ENCODE measurements at places on chromosomes 12 and 14.

DNA sequence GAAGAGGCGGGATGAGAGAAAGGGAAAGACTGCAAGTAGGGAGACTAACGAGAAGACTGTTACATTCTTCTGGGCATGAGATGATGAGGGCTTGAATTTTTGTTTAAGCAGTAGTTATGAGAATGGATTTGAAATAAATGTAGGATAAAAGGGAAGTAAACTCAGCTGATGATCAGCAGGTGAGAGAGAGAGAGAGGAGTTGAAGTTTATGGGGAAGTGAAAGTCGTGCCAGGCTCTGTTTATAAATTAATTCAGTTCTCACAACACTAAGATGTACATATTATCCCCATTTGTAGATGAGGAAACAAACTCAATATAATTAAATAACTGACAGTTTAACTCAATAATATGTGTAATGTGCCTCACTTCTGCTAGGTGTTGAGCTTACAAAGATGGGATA is 170.0 kb upstream of the RMST start:
- no peak overlapping the region for H3K27ac ChIP-seq
- no peaks in the 10 kb centered on the region for H3K4me1 ChIP-seq
- no peak for DNase-seq
- no peaks in the 10 kb centered on the region for H3K36me3 ChIP-seq
- H3K4me3 ChIP-seq: no peak overlapping the region
- H3K27me3 ChIP-seq: no peaks in the 10 kb centered on the region

GRCh38 chr12:6603095-6603567 is 4.0 kb downstream of the CHD4 start:
- DNase-seq: no peak
- H3K4me1 ChIP-seq: peaks cover 16% of the 10 kb centered on the region
- H3K4me3 ChIP-seq: peak overlapping the region; percentile 55

DNA sequence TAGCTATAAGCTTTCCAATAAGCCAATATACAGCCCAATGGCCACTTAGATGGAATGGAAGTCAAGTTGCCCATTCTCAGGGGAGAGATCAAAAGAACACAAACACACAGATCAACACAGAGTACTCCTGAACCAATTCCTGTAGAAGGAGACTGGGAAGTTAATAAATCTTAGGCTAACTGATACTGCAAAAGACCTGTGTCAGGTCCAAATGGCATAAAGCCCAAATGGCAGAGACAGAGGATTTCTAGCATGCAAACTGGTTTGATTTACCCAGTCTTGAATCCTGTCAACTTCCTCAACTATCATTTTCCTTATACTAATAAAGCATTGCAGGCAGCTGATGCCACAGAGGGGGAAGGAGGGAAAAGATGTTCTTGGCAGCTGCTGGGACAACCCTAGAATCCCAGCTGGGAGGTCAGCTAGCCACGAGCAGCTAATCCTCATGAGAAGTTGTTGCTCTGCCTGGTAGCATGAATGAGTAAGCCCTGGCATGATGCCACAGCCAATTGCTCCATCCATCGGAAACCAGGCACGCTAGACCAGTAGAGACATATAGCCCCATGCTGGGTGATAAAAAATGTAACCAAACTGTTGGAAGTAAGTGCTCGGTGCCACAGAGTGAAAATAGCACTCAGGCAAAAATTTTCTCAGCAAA is 26.2 kb downstream of the ANG start:
- no peak overlapping the region for H3K27ac ChIP-seq
- DNase-seq: no peak
- no peak overlapping the region for H3K4me3 ChIP-seq
- H3K4me1 ChIP-seq: peaks cover 8% of the 10 kb centered on the region
- H3K27me3 ChIP-seq: peaks cover 3% of the 10 kb centered on the region
- H3K36me3 ChIP-seq: peaks cover 2% of the 10 kb centered on the region

DNA sequence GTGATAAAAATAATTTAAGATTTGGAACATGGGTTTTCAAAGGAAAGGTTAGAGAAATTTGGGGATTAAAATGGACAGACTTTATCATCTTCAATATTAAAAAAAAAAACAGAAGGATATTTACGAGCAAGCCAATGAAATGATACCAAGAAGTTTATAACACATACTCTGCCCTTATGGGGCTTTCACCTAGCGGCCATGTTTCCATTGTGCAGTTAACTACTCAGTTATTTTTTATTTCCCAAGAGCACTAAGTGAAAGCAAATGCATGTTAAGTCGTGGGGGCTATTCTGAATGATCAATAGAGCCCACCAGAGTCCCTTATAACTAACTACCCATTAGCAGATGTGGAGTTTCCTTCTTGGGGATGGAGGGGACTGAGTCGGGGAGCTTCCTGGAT is 53.9 kb downstream of the ETV6 start:
- no peak overlapping the region for H3K27ac ChIP-seq
- no peaks in the 10 kb centered on the region for H3K27me3 ChIP-seq
- peaks cover 21% of the 10 kb centered on the region for H3K36me3 ChIP-seq
- no peak overlapping the region for H3K4me3 ChIP-seq

DNA sequence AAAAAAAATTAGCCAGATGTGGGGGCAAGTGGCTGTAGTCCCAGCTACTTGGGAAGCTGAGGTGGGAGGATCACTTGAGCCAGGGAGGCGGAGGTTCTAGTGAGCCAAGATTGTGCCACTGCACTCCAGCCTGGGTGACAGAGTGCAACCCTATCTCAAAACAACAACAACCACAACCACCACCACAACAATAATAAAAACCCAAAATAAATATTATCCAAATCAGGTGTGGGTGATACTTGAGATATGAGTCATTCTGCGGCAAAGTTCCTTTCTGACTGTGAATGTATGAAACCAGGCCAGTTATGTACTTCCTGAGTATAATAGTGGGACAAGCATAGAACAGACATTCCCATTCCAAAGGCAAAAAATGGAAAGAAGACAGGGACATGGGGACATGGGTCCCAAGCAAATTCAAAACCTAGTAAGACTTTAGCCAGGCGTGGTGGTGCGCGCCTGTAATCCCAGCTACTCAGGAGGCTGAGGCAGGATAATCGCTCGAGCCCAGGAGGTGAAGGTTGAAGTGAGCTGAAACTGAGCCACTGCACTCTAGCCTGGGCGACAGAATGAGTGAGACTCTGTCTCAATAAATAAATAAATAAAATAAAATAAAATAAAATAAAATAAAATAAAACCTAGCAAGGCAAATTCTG is 9.7 kb upstream of the ERC1 start:
- H3K4me3 ChIP-seq: no peak overlapping the region
- peaks cover 5% of the 10 kb centered on the region for H3K36me3 ChIP-seq
- no peak for DNase-seq
- no peaks in the 10 kb centered on the region for H3K27me3 ChIP-seq

DNA sequence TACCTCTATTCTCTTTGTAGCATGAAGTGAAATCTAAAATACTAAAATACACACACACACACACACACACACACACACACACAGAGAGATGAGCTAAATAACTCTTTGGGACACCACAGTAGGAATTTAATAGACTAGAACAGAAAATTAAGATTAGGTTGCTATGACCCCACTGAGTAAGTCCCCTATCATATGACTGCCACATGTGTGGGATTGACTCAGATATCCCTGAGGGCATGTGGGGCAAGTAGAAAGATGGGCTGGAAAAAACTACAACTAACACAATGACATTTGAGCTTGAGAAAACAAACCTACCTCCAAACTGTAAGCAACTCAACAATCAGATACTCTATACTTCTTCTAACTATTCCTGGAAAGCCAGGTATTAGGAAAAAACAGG is 27.0 kb downstream of the SLC25A21 start:
- no peak overlapping the region for H3K4me3 ChIP-seq
- H3K36me3 ChIP-seq: no peaks in the 10 kb centered on the region
- H3K4me1 ChIP-seq: peaks cover 20% of the 10 kb centered on the region
- H3K27me3 ChIP-seq: peaks cover 38% of the 10 kb centered on the region
- DNase-seq: no peak

- peaks cover 39% of the 10 kb centered on the region for H3K4me1 ChIP-seq
- peaks cover 35% of the 10 kb centered on the region for H3K36me3 ChIP-seq
- H3K27ac ChIP-seq: no peak overlapping the region
These were observed 52.9 kb downstream of the ACTN1 start for GRCh38 chr14:68926236-68926635.

DNA sequence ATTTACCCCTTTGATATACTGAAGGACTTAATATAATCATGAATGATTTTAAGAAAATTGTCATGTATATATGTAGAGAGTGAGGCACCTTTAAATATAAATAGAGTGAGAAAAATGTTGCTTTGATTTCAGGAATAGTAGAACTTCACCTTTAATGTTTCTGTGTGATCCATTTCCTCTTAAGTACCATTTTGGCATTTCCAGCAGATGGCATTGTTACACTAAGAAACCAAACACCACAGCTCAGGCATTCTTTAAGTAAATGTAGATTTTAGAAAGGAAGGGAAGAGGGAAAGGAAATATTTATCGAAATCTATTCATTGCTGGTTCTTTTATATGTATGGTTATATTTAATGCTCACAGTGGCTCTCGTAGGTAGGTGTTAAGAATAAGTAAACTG is 556.7 kb upstream of the FBXO33 start:
- no peaks in the 10 kb centered on the region for H3K36me3 ChIP-seq
- H3K4me1 ChIP-seq: no peaks in the 10 kb centered on the region
- H3K4me3 ChIP-seq: no peak overlapping the region
- no peak overlapping the region for H3K27ac ChIP-seq
- DNase-seq: no peak

DNA sequence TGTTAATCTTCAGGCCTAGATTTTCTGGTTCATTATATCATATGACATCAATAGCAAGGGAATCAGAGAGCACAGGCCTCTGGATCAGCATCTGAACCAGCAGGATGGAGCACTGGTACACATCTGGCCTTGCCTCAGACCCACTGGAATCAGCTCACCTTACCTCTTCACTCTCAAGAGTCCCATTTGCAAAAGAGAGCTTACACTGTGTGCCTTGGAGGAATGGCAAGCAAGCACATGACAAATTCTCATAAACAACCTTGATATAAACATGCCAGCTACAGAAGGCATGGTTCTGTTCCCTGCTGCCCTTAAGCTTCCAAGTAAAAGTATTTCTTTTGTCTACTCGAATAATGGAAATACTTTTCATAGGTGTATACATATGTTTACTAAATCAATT is 128.6 kb upstream of the CPM start:
- no peaks in the 10 kb centered on the region for H3K27me3 ChIP-seq
- no peaks in the 10 kb centered on the region for H3K36me3 ChIP-seq
- peak overlapping the region; percentile 61 for H3K27ac ChIP-seq
- no peak for DNase-seq
- peaks cover 4% of the 10 kb centered on the region for H3K4me1 ChIP-seq
- H3K4me3 ChIP-seq: no peak overlapping the region

GRCh38 chr14:31966896-31967668 is 110.0 kb upstream of the ARHGAP5 start:
- H3K27ac ChIP-seq: peak overlapping the region; percentile 83
- no peaks in the 10 kb centered on the region for H3K27me3 ChIP-seq
- H3K4me3 ChIP-seq: peak overlapping the region; percentile 69
- H3K4me1 ChIP-seq: peaks cover 24% of the 10 kb centered on the region
- no peaks in the 10 kb centered on the region for H3K36me3 ChIP-seq

GRCh38 chr12:19191563-19191962 is 62.0 kb downstream of the PLEKHA5 start:
- H3K4me1 ChIP-seq: no peaks in the 10 kb centered on the region
- H3K36me3 ChIP-seq: peaks cover 20% of the 10 kb centered on the region
- no peak overlapping the region for H3K4me3 ChIP-seq
- DNase-seq: no peak
- no peaks in the 10 kb centered on the region for H3K27me3 ChIP-seq

- peaks cover 15% of the 10 kb centered on the region for H3K36me3 ChIP-seq
- no peak for DNase-seq
- peaks cover 10% of the 10 kb centered on the region for H3K4me1 ChIP-seq
- no peaks in the 10 kb centered on the region for H3K27me3 ChIP-seq
- H3K4me3 ChIP-seq: no peak overlapping the region
These were observed 150.2 kb downstream of the SSPN start for GRCh38 chr12:26345471-26346003.

- DNase-seq: no peak
- no peaks in the 10 kb centered on the region for H3K27me3 ChIP-seq
- H3K36me3 ChIP-seq: no peaks in the 10 kb centered on the region
- H3K4me1 ChIP-seq: no peaks in the 10 kb centered on the region
- no peak overlapping the region for H3K4me3 ChIP-seq
These were observed 140.0 kb downstream of the PDE3A start for GRCh38 chr12:20508359-20508758.

DNA sequence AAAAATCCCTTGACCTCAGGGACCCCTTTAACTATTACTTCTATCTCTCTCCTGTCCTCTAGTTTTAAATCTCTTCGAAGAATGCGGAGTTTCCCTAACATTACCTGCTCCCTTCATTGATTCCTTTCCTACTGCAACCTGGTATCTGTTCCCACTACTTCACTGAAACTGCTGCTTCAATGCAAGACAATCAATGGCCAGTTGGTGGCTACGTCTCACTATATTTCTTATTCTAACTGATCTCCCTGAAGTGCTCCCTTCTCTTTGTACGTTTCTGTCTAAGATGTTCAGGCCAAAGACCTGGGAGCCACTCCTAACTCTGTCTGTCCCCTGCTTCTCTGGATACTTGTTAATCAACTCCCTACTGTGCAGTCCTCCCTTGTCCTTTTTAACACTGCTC is 10.3 kb upstream of the KCNA1 start:
- H3K27ac ChIP-seq: no peak overlapping the region
- DNase-seq: no peak
- H3K36me3 ChIP-seq: no peaks in the 10 kb centered on the region
- H3K4me3 ChIP-seq: no peak overlapping the region

- no peak for DNase-seq
- no peak overlapping the region for H3K27ac ChIP-seq
- peaks cover 48% of the 10 kb centered on the region for H3K4me1 ChIP-seq
- no peak overlapping the region for H3K4me3 ChIP-seq
These were observed 6.5 kb upstream of the PNMA1 start for GRCh38 chr14:73720636-73721035.

GRCh38 chr14:31080056-31080455 is 53.9 kb upstream of the STRN3 start:
- peaks cover 5% of the 10 kb centered on the region for H3K4me1 ChIP-seq
- peaks cover 16% of the 10 kb centered on the region for H3K36me3 ChIP-seq
- H3K4me3 ChIP-seq: no peak overlapping the region

DNA sequence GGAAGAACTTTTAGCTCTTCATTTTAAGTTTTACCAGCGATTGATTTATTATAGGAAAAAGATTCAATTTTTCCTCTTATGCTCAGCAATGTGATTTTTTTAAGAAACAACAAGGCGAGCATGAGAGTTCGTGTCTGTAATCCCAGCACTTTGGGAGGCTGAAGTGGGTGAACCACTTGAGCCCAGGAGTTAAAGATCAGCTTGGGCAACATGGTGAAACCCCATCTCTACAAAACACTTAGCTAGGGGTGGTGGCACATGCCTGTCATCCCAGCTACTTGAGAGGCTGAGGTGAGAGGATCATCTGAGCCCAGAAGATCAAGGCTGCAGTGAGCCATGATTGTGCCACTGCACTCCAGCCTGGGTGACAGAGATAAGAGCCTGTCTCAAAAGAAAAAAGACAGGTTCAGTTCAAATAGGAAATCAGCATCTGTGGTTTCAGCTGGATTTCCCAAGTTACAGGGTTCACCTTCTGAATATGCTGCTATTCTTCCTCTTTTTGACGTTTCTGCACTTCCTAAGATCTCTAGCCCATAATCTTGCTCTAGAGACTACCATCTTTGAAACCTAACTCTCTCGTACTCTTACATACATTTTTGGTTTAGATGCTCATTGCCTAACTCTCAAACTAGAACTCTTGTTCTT is 274.7 kb downstream of the SEC23A start:
- H3K4me1 ChIP-seq: no peaks in the 10 kb centered on the region
- DNase-seq: no peak
- no peak overlapping the region for H3K27ac ChIP-seq
- H3K36me3 ChIP-seq: no peaks in the 10 kb centered on the region
- H3K4me3 ChIP-seq: no peak overlapping the region
- no peaks in the 10 kb centered on the region for H3K27me3 ChIP-seq
